ENCODE measurements at places on chromosomes 6 and 20.
A peak's percentile ranks its signal among the peaks of the same experiment; 100 is the strongest.

DNA sequence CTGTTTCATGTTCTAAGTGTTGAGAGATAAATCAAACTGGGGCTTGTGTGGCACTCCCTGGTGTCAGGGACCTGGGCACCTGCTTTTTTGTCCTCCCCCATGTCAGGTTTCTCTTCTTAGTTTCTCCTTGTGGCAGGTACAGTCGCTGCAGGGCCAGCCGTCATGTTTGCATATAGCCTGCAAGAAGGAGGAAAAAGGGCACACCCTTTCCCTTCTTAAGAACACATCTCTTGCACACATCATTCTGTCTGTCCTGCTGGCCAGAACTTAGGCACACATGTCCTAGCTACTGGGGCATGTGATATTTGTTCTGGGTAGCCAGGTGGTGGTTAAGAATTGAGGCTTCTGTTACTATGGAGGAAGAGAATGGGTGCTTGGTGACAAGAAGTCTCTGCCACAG is 27.9 kb downstream of the CDC5L start:
- no peak for DNase-seq

DNA sequence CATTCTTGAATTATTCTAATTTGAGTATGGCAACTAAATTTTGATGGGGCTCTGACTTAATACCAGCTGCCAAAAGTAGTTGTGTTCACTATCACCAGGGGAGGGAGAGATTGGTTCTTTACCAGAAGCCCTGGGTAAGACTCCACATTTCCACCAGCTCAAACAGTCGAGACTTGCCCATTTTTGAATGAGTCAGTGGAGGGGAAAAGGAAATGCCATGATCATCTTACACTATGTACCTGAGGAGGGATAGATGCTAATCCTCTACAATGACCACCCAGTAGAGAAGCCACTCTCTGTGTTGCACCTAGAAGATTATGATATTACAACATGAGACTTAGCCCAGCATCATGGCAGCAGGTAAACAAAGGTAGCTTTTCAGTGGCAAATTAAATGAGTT is 77.0 kb upstream of the SGK1 start:
- no peak for DNase-seq

GRCh38 chr6:87830907-87831306 is 128.9 kb upstream of the AKIRIN2 start:
- no peak for DNase-seq

- DNase-seq = no peak
Observed at GRCh38 chr6:78947529-78947928, 80.2 kb downstream of the IRAK1BP1 start.

- no peak for DNase-seq
Observed at GRCh38 chr20:10673176-10673841, 490 bp downstream of the JAG1 start.

DNA sequence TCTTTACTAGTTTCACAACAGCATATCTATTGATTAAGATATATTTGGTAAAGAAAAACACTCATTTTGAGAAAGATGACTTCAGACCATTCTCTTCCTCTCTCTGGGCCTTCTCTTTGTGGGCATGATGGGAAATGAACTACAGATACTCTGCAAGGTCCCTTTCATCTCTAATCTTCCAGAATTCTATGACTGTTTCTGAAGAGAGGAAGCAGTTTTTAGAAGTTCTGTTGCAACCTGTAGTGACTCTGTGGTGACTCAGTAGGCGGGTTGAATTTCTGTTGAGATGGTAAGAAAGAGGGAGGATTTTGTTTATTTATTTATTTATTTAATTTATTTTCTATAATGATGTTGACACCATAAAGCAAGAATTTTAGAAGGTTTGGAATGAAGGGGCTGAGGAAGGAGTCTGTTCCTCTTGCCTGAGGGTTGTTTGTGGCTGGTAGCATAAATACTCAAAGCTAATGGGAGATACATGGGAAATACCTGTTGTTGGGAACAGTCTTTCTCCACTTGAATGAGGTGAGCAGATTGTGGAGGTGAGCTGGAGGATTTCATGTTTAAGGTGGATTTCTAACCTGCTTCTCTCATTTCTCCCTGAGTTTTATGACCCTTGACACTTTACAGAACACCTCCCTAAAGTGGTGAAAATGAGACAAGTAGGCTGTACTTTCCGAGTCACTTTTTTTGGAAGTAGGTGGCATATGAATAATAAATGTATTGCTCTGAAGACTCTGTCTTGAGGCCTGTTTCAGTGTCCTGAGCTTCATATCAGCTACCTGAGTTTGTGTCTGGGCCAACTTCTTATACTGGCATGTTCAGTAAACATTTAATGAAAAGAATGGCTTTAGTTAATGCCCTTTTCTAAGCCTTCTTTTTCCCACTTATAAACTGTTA is 15.0 kb downstream of the ACSS2 start:
- no peak for DNase-seq

DNA sequence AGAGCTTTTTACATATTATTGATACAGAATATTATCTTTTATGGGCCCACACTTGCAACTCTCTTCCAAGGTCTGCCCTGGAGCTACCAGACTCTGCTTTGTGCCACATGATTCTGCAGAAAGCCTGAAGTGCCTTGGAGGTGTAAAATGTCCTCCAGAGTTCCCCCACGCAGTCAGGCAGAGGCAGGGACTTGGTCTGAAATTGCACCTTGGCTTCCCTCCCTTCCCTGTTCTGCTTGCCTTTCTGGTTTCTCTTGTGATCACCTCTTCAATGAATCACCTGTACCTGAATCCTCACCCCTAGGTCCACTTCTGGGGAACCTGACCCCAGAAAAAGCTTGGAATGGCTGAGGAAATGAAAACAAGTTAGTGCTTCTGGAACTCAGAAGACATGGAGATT is 43.0 kb upstream of the TGM2 start:
- DNase-seq = no peak

DNA sequence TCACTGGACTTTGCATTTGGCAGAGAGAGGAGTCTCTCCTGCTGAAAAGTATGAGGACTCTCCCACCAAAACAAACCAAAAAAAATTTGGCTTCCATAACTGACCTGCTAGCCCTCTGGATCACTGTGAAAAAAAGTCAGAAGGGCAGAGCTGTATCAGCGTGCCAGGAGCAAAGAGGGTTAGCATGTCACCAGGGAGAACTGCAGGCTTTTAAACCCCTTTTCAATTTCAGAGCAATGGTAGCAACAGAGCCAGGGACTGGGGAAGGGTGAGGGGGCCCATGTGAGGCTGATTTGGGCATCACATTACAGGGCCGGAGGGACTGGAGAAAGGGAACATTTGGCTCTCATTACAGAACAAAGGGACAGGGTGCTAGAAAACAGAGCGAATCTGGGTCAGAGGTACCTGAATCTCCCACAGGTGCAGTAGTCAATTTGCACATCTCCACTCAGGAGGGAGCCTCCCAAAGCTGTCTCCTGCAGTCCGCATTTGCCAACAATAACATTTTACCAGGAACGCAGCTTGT is 185.7 kb upstream of the EYA4 start:
- peak; percentile 56 for DNase-seq

GRCh38 chr6:54892831-54893230 is 46.3 kb downstream of the FAM83B start:
- no peak for DNase-seq

GRCh38 chr6:87736809-87737540 is 34.9 kb upstream of the AKIRIN2 start:
- DNase-seq = no peak

DNA sequence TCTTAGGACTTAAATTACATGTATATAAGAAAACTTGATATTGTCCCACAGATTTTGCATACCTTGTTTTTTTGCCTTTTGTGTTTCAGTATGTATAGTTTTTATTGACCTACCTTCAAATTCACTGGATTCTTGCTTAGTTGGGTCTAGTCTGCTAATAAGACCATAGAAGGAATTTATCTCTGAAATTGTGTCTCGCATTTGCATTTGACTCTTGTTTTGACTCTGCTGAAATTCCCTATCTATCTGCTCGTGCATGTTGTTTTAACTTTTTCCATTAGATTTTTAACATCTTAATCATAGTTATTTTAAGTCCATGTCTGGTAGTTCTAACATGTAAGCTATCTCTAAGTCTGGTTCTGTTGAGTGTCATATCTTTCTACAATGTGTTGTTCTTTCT is 163.9 kb downstream of the SCP2D1 start:
- no peak for DNase-seq

DNA sequence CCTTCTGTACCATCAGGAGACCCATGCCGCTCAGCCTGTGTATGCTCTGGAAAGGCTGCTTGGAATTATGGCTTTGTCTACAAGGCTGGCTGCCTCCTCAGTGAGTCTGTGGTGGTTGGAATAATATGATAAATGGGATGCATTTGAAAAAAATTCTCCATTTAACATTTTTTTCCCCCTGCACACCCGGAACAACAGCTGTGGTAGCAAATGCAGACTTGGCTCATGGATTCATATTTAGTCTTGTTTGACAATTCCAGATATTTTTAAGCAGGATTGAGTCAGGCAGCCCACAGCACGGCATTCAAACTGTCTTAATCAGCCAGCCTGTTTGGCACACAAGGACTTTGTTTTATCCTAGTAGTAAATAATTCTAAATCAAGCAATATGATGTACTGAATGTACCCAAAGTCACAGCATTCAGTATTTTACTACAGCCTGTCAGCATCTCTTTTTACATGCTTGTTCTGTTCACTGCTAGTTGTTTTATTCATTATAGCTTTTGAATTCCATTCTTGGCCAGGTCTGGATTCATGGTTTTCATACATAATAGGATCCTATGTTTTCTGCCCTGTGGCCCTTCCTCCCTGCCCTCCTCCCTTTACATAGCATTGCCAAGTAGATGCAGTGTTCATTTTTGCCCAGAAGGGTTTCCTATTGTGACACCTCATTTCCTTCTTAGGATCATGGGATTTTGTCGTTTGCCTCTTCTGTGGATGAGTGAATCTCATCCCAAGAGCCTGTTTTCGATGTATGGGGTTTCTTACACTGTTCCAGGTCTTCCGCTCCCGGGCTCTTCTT is 68.1 kb downstream of the LRRC1 start:
- DNase-seq = no peak

- no peak for DNase-seq
Observed at GRCh38 chr6:158016571-158017383, 35.1 kb downstream of the SYNJ2 start.

GRCh38 chr6:154127657-154128056 is 88.6 kb downstream of the OPRM1 start:
- DNase-seq = no peak

- no peak for DNase-seq
Observed at GRCh38 chr6:125219361-125219895, 65.9 kb downstream of the TPD52L1 start.

DNA sequence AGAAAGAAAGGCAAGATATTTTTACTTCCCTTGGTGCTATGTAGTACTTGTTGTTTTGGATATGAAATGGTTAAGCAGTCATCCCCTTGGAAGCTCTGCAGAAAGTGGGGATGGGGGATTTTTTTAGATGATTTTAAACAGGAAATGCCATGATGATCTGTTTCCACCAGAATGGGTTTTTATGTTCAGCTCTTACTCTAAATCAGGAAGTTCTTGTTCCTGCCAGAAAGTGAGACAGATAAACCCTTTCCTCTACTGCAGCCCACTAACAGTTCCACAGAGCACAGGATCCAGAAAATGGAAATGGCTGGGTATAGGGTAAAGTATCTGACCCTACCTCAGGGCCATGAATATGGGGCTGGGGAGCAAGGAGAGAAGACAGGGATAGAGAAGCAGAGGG is 32.1 kb upstream of the PPP1R3G start:
- DNase-seq = no peak

DNA sequence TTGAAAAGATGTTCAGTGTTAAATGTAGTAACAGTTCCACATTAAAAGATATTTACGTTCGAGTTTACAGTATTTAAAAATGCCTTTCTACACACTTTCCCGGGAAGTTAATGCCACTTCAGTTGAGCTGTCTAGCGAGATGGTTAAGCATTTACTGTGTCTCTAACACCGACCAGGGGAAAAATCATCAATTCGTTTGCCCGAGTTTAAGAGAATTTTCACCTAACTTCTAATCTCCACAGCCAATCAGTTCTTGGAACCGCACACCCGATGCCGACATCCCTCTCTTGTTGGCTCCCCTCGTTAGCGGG is 58.2 kb downstream of the FAM217A start:
- DNase-seq = no peak

DNA sequence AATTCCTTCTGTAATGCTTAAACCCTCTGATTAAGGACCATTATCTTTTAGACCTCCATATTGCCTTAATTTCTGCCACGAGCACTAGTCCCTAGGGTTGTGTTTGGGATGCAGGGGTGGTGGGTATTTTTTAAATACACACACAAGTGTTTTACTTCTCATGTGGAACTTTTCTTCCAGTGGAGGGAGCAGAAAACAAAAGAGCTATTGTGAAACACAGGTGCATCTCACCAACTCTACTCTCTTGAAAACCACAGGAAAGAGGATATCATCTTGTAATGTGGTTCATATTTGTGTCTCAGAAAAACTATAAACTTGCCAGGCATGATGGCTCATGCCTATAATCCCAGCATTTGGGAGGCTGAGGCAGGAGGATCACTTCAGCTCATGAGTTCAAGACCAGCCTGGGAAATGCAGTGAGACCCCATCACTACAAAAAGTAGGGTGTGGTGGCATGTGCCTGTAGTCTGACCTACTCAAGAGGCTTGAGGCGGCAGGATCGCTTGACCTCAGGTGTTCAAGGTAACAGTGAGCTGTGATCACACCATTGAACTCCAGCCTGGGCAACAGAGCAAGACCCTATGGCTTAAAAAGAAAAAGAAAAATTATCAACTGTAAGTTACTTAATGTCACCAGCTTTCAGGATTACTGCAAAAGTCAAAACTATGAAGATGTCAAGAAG is 37.3 kb downstream of the MRS2 start:
- no peak for DNase-seq

DNA sequence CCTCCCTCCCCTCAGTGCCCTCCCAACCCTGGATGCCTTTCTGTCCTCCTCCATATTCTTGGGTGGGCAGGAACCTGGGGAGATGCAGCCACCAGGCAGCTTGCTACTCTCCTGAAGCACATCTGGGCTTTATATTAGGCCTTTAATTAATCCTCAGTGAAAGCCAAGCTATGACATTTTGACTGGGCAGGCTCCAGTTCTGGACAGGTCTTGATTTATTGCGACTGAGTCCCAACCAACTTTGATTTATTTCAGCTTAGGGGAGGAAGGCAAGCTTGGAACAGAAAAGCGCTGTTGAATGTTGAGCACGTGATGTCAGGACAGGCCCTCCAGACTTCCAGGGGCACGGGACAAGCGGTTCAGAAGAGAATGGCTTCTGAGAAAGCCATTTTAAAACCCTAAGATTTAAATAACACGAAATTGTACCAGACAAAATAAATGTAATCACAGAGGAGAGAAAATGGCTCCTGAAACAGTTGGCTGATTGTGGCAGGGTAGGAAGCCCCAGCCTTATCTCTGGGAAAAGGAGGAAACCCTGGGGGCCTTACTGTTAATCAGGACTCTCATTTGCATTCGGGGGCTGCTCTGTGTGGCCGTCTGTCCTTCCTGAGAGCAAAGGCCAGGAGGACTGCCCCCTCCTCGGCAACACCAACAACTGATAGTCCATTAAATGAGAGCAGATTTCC is 294.2 kb downstream of the FOXC1 start:
- DNase-seq = no peak

- no peak for DNase-seq
Observed at GRCh38 chr6:33213989-33214335, 5.7 kb downstream of the RING1 start.

GRCh38 chr6:51675922-51676275 is 411.5 kb downstream of the PKHD1 start:
- no peak for DNase-seq

- DNase-seq = no peak
Observed at GRCh38 chr6:159513074-159513720, 179.8 kb downstream of the SOD2 start.

- DNase-seq = no peak
Observed at GRCh38 chr20:59933296-59933848, at the start of gene SYCP2. SYCP2 (minus strand) TSS chr20:59933637; CDS start chr20:59922413, 11,224 bp downstream.

- DNase-seq = no peak
Observed at GRCh38 chr20:44702776-44703175, 12.4 kb upstream of the CCN5 start.
